ENCODE measurements at places on chromosomes 1 and 21.

DNA sequence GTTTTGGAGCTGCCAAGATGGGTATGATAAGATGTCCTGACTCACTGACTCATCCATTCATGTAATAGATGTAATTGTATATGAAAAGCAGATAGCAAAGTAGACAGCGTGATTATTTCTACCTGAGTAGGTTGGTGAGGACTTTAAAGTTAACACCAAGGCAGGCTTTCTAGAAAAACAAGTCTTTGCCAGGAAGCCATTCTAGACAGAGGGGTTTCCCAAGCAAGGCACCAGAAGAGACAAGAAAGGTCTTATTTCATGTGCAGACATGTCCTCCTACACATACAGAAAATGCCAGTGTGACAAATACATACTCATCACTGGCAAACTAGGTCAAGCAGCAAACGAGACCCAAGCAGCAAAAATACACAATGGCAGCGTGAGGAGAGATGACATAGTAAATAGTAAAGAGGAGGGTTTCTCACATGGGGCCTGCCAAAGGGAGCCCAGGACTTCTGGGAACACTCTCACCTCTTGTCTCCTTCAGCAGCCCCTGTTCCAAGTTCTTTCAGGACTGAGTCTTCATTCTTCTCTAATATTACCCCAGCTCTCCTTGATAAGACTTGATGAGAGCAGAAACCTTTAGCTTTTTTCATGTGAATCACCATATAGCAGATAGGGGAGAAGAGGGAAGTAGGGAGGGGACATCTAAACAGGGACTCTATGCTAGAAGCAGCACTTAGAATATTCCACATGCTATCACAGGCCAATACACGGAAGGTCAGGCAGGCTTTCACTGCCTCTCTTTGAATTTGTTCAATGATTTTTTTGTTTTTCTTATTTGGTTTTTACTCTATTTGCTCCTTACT lies 114.6 kb upstream of the ATP1B1 start:
- DNase-seq, result no peak

GRCh38 chr1:12692967-12693782 lies 22.7 kb upstream of the AADACL3 start:
- DNase-seq, result no peak

DNA sequence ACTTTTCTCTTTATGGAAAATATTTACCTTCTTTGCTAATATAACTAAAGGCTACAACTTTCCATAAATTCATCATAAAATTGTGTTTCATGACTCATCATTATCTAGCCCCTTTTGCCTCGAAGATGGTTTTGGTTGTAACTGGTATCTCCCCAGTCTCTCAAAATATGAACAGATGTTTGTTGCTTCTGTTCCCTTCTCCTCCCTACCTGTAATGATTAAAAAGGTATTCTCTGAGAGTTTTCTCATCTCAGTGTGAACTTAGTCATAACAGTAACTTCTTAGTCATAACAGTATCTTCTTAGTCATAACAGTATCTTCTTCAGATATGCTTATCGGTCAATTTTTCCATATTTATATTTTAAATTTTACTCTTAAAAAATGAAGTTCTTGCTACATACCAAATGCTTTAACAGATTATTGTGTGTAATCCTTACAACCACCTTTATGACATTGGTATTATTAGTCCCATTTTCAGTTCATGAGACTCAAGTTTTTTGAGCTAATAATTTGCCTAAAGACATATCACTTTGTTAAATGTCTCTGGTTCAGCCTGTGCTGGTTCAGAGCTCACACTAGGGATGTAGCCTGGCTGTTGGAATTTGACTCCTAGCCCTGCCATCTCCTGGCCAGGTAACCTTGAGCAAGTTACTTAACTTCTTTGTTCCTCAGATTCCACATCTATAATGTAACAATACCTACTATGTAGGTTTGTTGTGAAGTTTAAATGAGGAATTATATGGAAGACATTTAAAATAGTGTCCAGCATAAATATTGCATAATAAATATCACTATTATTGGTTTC lies 32.6 kb downstream of the ATP1B1 start:
- DNase-seq, result no peak

DNA sequence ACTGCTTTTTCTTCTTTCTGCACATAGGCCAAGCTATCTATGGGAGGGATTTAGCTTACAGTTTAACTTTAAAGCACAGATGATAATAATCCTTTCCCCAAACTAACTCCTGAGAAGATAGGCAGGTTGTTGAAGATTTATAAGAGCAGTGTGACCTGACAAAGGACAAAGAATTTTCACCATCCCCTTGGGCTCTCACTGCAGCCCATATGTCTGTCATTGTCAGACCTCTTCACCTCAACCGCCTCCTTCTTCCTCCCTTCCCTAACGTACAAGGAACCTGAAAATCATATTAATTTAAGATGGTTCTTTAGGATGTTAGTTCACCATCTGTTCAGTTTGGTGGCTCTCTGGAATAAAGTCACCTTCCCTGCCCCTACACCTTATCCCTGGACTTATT lies 5.0 kb downstream of the RNU1-2 start:
- DNase-seq, result no peak

DNA sequence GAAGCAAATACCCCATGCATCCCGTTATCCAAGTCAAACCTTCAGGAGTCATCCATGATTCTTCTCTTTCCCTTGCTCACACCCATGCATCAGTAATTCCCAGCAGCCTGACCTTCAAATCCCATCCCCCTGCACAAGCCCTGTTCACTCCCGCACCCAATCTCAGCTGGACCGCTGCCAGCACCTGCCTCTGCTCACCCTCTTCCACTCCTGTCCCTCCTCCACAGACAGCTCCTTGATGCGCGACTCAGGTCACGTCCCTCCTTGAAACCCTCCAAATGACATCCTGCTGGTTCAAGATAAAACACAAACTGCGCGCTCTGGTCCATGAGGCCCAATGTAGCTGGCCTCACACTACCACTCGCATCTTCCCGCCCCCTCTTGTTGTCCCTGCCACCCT lies 43.4 kb upstream of the MPZL1 start:
- no peak for DNase-seq

DNA sequence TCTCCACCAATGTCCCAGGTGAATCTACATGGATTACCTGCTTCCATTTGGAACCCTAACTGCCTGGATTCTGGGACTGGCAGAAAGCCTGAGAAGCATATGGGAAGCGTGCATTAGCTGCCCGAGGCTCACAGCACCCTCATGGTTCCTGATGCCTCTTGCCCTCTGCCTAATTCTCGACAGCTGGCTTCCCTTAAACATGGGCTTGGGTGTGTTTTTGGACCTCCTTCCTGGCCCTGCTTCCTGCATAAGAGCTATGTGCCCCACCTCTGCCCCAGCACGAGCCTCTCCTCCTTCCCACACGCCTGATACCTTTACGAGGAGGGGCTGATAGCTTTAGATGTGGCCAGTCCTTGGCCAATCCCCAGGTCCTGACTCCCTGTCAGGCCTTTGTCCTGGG lies 152.4 kb upstream of the HMGB4 start:
- no peak for DNase-seq

GRCh38 chr1:115922801-115923200 lies 53.5 kb upstream of the SLC22A15 start:
- DNase-seq, result no peak

GRCh38 chr1:182350839-182351238 lies 40.8 kb downstream of the GLUL start:
- no peak for DNase-seq
